ENCODE measurements at places on chromosomes 3 and 15. TPM values are rescaled to one million over a fixed set of nuclear protein-coding genes. Genes with fewer than 3 reads are reported as not detected.
A peak's percentile ranks its signal among the peaks of the same experiment; 100 is the strongest.

MUC20 gene
- total RNA-seq: not detected

DNA sequence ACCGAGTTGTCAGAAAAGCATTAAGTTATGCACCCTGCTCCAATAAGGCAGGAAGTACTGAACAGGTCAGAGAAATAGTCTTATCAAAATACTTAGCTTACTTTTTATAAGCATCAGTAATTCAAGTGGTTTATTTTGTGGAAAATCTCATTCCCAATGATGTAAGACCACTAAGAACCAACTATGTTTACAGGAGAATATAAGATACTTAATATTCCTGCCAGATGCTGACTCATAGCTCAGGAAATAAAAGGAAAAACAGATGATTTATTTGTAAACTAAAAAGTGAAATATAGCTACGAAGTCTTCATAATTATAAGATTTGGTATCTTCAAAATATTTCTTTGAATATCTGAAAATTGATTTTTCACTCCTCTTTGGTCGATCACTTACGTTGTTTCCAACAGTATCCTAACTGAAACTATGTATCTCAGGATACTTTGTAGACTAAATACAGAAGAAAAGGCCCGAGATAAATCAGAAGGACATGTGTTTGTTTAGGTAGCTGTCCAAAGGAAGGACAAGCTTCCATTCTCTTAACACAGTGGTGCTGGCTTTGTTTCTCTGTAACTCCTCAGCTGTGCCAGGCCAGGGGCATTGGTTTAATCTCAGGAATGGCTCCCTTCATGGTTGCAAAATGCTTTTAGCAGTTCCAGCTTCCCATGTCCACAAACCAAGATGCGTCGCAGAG lies 295.8 kb downstream of the GBE1 start:
- no peak for DNase-seq

- no peak for DNase-seq
Observed at GRCh38 chr3:141377377-141377776, 9.1 kb downstream of the ZBTB38 start.

GRCh38 chr15:95132774-95133173 lies 901.4 kb downstream of the MCTP2 start:
- DNase-seq: peak; percentile 53

DNA sequence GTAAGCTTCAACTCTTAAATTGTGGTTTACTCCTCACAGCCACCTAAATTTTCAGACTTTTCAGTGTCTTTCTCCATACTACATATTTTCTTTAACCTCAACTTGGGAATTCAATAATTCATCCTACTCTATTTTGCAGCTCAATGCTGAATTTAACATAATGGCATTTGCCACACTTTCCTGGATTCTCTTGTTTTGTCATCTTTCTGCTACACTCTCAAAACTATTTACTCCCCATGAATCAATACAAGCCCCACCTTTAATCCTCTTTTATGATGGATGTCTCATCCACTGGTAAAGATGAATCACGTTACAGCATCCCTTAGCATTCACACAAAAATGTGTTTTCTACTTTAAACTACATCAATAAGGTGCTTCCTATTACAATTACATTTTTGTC lies 19.6 kb upstream of the CHMP2B start:
- DNase-seq: no peak

GRCh38 chr3:129672412-129672811 lies 65.9 kb upstream of the PLXND1 start:
- no peak for DNase-seq

GRCh38 chr15:81680829-81681228 lies 306.8 kb upstream of the TMC3 start:
- DNase-seq: no peak

DNA sequence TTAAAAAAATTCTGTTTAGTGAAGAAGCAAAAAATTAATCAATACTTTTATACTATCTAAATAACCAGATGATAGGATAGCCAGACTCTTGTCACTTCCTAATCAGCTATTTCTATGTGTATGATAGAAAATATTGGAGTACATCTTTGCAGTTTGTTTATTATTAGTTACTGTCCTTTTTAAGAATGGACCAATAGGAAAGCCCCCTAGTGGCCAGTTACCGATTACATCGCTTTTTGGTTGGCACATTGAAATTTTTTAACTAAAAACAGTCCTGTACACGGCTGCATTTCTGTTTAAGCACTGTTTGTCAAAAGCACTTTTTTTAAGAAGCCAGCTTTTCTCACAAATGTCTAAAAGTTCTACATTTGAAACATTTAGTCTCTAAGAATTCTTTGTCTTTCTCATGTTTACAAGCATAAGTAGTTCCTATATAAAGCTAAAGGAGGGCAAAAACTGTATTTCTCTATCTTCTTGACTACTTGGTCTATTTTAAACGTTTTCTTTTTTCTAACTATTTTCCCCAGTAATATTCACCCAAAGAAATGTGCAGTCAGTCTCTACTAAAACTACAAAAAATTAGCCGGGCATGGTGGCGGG lies 253.2 kb upstream of the LRTM1 start:
- DNase-seq: peak; percentile 72
